ENCODE measurements at places on chromosomes 16 and 17.
A peak's percentile ranks its signal among the peaks of the same experiment; 100 is the strongest.

- no peak for DNase-seq
Observed at GRCh38 chr16:11263737-11264136, 5.4 kb downstream of the TNP2 start.

DNA sequence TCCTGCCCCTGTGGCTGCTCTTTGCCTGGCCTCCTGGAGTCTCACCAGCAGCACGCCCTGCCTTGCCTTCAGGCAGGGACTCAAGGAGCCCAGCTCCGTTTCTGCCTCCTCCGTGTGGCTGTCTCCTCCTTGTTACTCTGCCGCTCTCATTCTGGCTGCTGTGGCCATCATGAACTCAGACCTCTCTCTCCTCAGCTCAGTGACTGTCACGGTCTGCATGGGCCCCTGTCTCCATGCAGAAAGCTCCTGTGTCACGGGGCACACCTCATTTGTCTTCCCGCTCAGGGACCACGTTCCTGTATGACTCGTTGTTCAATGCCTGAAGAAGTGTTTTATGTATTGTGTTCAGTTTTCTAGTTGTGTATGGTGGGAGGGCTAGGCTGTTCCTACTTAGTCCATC is 25.3 kb downstream of the RPTOR start:
- DNase-seq, result no peak

DNA sequence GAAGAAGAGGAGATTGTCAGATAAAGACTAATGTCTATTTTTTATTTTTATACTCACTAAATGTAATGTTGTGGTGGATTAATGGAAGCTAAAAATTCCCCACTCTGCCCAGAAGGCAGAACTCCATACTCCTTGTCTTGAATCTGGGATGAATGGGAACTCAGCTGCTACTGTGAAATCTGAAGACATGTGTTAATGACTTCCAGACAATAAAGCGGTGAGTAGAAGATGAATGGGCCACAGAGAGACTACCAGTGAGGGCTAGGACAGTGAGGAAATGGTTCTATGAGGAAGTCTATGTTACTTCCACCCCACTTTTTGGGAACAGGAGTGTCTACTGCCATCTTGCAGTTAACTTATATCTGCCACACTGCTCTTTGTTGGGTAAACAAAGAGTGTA is 726.9 kb downstream of the CDH8 start:
- DNase-seq, result no peak

DNA sequence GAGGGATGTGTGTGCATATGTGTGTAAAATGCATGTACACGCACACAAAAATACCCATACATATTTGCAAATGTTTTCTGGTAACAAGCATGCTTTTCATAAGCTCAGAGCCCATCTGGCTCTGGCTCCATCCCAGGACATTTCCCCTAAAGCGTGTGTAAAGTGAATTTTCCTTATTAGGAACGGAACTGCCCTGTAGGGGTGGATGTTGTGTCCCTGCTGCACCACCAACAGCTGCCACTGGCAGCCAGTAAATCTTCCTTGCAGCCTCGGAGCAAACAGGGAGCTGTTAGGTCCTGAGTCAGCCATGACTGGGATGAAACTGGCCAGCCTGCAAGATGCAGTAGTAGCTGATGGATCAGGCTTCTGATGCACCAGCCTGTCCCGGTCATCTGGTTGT is 393.5 kb downstream of the UTP18 start:
- DNase-seq, result no peak

DNA sequence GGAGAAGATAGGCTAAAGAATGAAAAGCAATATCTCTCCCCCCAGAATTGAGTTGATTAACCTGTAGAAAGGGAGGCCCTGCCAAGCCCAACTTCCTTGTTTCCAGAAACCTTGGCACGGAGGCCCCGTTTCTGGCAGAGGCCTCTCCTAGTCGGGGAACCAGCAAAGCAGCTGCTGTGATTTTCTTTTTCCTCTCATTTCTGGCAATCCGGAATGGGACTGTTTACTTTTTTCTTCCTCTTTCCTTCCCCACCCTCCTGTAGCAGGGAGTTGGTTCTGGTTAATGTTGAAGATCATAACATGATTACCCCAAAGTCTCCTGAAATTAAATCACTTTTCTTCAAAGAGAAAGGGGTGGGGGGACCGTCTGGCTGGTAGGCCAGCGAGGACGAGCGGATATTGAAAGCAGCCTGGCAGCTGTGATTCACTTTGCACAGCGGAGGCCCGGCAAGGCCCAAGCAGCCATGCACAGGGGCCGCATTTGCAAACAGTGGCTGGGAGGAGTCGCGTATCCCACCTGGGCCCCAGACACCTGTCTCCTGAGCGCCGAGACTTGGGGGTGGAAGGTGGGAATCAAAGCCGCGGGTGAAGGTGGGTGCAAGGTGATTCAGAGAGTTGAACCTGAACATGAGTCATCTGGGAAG is 51.5 kb downstream of the NTN1 start:
- DNase-seq, result no peak

DNA sequence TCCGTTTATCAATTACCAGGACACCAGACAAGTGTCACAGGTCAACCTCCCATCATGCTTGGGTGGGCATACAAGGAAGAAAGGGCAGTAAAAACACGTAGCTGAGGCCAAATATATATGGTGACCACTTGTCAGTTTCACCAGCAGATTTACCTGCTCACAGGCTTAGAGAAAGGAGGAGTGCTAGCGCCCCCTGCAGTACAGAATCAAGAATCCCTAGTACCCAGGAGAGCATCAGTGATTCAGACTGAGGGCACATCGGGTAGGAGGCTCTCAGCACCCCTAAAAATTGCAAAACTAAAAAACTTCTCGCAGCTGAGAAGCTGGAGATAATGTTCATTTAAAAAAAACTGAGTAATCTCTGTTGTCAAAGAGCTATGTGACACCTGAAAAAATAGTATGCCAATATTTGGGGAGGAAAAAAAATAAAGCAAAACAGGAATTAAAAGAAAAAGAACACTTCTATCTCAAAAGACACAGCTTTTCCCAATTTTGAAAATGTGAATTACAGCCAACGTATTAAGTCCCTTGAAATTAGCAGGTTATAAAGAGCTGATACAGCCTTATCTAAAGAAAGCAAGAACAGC is 21.2 kb upstream of the MON1B start:
- DNase-seq, result no peak

DNA sequence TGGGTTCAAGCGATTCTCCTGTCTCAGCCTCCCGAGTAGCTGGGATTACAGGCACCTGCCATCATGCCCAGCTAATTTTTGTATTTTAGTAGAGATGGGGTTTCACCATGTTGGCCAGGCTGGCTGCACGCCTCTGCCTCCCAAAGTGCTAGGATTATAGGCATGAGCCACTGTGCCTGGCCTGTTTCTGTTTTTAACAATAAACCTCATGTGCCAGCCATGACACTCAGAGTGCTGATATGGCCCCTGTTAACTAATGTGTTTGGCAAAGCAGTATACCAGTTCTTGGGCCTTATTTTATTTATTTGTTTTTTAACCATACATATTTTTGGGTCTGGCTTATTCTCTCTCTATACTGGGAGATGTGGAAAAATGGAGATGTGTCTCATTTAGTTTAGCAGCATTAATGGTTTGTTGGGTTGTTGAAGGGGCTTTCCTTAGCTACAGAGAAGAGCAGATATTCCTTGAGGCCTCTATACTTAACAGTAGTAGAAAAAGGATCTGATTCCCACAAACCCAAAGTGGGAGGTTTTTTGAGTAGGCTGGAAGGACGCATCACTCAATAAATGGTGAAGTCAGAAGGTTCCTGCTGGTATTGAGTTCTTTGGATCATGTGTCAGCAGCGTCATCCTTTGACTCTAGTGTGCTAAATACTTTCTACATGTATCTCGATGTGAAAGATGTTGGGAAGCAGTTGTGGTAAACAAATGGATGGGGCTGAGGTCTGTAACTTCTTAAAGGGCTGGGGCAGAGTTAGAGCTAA is 16.2 kb upstream of the CDK5R1 start:
- DNase-seq, result no peak

GRCh38 chr16:30778549-30779244 is 8.3 kb downstream of the ZNF629 start:
- no peak for DNase-seq

GRCh38 chr17:18033442-18034099 is 5.4 kb downstream of the ATPAF2 start:
- peak; percentile 20 for DNase-seq

DNA sequence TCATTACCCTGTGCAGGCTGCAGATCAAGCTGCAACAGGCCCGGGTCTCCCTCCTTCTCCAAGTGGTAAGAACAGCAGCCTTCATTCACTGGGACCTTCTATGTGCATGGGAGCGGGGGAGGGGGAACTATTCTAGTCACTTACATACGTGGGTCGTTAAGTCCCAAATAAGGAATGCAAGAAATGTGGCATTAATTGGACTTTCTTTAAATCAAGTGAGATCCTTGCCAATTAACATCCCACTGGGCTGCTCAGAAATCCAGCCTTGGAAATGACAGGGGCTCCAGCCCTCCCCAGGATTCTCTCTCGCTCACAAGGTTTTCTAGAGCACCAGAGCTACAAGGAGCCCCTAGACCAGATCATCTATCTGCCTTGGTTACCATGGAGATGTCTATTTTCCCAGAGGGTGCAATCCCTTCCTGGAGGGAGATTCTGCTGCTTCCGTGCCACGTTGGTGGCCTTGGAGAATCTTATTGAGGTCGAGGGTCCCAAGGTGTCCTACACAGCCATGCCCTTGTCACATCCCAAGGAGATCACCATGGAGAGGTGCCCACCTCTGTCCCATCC is 5.2 kb upstream of the EIF1 start:
- DNase-seq, result no peak

DNA sequence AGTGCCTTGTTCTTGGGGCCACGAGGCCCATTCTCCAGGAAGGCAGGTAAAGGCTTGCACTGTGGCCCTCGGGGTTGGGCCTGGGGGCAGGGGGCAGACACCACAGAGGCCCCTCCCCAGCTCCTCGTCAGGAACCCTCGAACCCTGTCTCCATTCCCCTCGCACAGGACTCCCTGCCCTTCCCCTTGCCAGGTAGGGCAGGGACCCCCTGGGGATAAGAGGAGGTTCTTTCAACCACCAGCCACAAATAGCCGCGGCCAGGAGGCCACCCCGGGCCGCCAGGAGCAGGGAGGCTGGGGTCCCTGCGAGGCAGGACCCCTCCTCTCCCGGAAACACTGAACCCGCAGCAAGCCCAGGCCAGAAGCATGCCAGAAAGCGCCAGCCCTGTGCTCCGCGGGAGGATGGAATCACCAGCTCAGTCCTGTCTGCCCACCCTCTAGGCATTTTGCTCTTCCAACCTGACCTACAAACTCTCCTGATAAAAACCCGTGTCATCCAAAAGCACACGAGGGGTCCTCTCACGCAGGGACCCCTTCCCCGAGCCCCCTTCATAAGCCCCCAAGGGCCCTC is 45.6 kb downstream of the SLC47A1 start:
- DNase-seq, result no peak

DNA sequence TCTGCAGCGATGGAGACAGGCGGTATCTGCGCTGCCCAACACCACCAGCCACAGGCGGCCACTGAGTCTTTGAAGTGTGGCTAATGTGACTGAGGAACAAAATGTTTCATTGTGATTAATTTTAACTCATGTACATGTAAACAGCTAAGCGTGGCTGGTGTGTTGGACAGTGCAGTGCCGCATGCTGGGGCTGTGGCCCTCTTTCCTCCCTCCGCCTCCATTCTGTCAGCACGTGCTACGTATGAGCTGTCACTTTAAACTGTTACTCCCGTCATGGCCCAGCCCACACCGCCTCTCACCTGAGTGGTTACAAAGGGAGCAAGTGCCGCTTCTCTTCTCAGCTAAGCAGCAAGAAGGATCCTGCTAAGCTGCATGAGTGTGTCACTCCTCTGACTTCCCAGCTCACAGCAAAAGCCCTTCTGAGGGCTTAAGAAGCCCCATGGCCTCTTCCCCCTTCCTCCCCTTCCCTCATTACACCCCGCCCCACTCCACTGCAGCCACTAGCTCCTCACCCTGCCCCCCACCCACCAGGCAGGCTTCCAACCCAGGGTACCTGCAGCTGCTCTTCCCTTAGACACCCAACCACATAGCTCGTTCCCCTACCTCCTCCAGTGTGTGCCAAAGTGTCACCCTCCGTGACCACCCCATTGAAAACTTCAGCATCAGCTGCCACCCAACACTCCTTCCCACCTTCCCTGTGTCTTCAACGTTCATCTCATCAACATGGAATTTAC is 15.0 kb downstream of the HASPIN start:
- DNase-seq, result peak; percentile 42

DNA sequence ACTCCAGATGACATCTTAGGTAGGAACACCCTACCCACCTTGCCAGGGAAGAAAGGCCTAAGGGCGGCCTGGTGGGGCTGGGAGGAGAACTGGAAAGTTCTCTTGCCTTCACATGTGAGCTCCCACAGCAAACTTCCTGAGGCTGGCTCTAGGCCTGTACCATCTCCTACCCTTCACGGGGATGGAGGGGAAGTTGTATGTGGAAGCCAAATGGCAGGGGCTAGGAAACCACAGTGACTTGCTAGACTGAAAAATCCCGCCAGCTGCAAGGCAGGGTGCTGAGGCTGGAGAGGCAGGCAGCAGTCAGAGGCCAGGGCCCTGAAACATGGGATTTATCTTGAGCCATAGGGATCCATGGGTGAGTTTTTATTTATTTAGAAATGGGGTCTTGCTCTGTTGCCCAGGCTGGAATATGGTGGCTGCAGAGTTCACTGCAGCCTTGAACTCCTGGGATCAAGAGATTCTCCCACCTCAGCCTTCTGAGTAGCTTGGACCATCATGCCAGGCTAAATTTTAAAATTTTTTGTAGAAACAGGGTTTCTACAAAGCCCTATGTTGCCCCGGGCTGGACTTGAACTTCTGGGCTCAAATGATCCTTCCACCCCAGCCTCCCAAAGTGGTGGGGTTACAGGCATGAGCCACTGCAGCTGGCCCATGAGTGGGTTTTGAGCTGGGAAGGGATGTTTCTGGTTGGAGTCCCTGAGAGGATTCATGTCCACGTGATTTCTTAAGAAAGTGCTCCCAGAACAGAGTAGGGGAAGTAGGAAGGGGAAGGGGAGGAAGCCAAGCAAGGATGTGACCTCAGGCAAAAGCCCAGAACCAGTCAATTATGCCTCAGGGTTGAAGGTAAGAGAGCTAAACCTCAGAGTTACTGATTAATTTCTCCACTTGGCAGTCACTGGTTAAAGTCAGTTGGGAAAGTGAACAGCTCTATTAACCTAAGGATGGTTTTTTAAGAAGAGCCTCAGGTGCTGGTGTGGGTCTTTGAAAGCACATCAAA is 4.0 kb upstream of the KAT8 start:
- DNase-seq, result no peak

- DNase-seq, result peak; percentile 34
Observed at GRCh38 chr16:30395155-30395991, at the start of gene ZNF48. Gene ZNF48, plus strand, starts transcription at chr16:30395420. Its CDS starts 375 bp downstream, at chr16:30395795.

Data from stimulated activated CD4-positive, alpha-beta T cell treated with anti-CD3 and anti-CD28 coated beads, Interleukin-1b, Interleukin-23, amount 100 ng/mL, for 1 hour (primary cell).